CD4-positive, alpha-beta T cell treated with Interleukin-21 for 1 hour (primary cell): ENCODE measurements at places on chromosomes 5 and 9.

GRCh38 chr9:124863371-124863871, 1.5 kb downstream of the ARPC5L start:
- DNase-seq: no peak

GRCh38 chr5:60916646-60917045, 28.2 kb downstream of the ERCC8 start:
- DNase-seq: no peak

GRCh38 chr9:109027176-109027575, 13.9 kb upstream of the CTNNAL1 start:
- DNase-seq: no peak

GRCh38 chr9:105074491-105074890, 146.5 kb upstream of the ABCA1 start:
- no peak for DNase-seq

GRCh38 chr5:171589461-171589860, 170.0 kb downstream of the FGF18 start:
- DNase-seq: no peak

- no peak for DNase-seq
These were observed 7.5 kb downstream of the SERINC5 start for GRCh38 chr5:80248378-80248777.
